ENCODE measurements at places on chromosomes 4 and X.

DNA sequence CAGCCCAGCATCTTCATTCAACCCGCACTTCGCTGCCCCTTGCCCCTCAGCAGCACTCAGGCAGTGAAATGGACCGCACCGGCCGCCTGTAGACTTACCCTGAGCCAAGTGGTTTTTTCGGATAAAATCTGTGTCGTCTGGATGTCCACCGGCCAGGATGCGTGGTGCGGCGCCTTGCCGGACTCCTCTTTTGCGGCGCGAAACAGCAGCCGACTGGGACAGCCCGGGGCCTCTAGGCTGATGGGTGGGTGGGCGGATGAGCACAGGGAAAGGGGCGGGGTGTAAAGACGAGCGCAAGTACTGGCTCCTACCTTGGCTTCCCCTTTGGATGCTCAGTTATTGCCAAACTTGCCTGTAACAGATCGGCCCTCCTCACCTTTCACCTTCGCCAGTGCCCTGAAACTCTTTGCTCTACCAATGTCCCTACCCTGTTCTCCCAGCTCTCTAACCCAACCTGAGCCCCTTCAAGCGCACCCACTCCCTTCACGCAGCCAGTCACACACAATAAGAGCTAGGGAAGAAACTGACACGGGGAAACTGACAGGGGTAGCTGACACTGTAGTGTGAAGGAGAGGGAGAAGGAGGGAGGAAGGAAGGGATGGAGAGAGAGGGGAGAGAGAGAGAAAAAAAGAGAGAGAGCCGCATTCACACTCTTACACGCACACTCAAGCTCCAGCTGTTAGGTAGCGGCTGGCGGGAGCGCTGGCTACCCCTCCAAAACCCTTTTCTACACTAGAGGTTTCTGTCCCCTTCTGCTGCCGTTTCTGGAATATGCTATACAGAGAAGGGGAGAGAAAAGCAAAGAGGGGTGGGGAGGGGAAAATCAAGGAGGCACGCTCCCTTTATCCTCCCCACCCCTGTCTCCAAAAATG, 559 bp downstream of the TRPC5 start:
- no peak for DNase-seq

GRCh38 chrX:153735274-153735673, 10.6 kb downstream of the ABCD1 start:
- DNase-seq = no peak

- DNase-seq = no peak
These were observed 102.9 kb downstream of the LIMCH1 start for GRCh38 chr4:41640906-41641305.

- no peak for DNase-seq
These were observed 17.4 kb downstream of the KLF3 start for GRCh38 chr4:38681281-38681991.

DNA sequence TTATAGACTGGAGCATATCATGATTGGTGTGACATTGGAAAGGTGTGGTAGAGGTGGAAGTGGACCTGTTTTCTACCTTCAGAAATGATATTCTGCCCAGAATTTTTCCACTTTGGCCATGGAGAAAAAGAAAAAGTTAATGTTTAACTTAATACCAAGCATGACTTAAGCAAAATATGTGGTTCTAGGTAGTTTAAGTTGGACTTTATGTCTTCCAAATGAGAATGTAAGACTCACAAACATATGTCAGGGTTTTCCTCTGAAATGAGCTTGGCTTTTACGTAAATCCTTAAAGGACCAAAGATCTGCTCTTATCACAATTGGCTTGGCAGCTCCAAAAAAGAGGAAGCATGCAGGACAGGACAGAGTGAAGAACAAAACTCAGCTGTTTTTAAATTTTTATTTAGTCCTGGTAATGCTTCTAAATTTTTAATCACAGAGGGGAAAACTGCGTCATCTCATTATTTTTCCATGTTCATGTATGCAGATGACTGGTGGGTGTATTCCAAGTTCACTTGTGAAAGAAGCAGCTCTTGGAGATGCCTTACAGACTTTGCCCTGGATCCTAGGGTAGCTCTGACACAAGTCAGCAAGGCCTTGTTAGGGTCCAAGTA, 98.2 kb downstream of the ANK2 start:
- no peak for DNase-seq

- DNase-seq = no peak
These were observed 15.0 kb downstream of the RPS4X start for GRCh38 chrX:72262077-72262476.

DNA sequence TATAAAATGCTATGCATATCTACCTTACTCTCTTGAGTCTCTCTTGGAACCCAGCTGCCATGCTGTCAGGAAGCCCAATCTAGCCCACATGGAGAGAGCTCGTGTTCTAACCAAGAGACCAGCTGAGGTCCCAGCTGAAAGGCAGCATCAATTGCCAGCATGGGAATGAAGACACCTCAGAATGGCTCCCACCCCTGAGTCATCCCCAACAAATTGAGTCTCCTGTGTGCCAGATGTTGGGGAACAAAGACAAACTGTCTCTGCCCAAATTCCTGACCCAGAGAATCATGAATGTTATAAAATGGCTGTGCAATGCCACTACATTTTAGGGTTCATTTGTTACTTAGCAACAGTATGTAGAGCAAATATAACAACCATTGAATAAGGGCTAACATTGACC, 105.2 kb upstream of the STX18 start:
- no peak for DNase-seq

DNA sequence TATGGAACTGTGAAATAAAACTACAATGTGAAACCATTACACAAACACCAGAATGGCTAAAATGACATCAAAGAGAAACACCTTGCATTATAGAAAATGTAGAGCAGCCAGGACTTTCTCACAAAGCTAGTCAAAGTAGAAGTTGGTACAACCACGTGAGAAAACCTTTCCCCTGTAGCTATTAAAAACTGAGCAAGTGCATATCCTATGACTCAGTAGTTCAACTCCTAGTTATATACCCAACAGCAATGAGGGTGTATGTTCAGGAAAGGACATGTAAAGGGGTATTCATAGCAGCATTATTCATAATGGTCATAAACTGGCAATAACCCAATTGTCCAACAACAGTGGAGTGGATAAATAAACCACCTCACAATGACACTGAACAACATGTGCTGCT, 177.5 kb upstream of the NUDT10 start:
- no peak for DNase-seq

DNA sequence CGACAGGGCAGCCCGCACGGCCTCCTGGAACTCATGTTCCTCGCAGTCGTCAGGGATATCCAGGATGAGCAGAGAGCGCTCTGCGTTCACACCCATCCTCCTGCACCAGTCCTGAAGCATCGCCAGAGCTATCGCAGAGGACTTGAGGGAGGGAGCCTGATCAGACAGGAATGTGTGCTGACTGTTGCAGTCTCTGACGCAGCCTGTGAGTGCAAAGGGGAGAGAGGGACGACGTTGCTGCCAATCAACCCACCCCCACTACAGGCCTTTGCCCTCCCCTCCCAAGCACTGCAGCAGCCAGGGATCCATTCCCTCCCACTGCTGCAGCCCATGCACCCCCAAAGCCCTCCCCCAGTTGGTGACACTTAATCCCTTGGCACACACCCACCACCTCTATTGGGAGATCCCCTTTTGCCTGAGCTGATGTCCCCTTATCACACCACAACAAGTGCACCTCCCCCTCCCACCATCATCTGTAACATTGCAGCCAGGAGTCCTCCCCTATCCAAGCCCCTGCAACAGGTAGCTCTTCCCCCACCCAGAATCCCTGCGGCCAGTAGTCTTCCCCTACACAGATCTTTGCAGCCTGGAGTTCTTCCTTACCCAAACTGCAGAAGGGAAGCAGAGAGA, 897 bp downstream of the PNMA6F start:
- DNase-seq = no peak

GRCh38 chr4:48796191-48796926, 16.3 kb upstream of the FRYL start:
- DNase-seq = no peak

DNA sequence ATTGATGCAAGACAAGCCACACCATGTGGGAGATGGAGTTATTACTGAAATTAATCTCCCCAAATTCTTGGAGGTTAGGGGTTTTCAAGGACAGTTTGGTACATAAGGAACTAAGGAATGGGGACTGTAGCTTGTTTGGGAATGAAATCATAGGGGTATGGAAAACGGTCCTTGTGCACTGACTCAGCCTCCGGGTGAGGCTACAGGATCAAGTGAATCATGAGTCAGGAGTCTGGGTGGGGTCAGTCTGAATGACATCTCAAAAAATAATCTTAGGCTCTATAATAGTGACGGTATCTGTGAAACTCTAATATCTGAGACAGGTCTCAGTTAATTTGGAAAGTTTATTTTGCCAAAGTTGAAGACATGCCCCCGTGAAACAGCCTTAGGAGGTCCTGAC, 128.5 kb upstream of the CYSLTR1 start:
- no peak for DNase-seq

GRCh38 chr4:148420397-148420796, 21.8 kb downstream of the NR3C2 start:
- no peak for DNase-seq

- DNase-seq = no peak
These were observed 645.9 kb upstream of the INTU start for GRCh38 chr4:126986828-126987227.

DNA sequence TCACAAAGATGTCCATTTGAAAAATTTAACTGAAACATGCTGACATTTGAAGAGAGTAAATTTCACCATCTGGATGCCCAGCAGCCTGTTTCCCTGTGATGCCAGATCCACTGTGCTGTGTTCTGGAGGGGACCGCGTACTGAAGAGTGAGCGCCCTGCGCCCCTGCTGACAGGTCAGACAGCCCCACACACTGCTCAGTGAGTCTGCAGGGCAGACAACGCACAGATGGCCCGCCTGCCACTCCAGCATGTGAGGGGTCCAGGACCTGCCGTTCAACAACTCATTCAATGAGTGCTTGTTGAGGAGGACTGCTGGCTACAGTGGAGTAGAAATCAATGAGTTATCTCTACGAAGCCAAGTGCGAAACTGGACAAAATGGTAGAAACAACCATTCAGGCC, 49.2 kb downstream of the FGFRL1 start:
- no peak for DNase-seq

GRCh38 chrX:12890467-12890866, 16.0 kb upstream of the TLR8 start:
- DNase-seq = no peak

GRCh38 chr4:10031668-10032590, 10.6 kb upstream of the SLC2A9 start:
- DNase-seq = no peak

GRCh38 chrX:118755633-118756032, 28.2 kb downstream of the IL13RA1 start:
- DNase-seq = no peak

GRCh38 chrX:39805022-39805421, 292.7 kb downstream of the BCOR start:
- no peak for DNase-seq

DNA sequence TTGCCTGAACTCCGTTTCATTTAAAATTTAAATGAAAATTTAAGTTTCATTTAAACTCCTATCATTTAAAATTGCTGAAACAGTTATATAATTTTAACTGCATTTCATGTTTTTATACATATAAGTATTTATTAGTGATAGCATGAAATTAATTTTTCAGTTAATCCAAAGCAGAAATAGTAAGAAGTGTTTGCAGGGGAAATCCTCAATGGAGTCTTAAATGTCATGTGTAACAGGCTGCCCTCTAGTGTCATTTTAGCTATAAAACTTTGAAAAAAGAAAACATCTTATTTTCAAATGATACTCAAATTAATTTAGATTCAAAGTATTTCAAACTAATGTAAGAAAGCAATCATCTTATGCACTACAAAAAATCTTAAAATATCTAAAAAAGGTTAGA, 27.2 kb downstream of the TAPT1 start:
- DNase-seq = no peak

DNA sequence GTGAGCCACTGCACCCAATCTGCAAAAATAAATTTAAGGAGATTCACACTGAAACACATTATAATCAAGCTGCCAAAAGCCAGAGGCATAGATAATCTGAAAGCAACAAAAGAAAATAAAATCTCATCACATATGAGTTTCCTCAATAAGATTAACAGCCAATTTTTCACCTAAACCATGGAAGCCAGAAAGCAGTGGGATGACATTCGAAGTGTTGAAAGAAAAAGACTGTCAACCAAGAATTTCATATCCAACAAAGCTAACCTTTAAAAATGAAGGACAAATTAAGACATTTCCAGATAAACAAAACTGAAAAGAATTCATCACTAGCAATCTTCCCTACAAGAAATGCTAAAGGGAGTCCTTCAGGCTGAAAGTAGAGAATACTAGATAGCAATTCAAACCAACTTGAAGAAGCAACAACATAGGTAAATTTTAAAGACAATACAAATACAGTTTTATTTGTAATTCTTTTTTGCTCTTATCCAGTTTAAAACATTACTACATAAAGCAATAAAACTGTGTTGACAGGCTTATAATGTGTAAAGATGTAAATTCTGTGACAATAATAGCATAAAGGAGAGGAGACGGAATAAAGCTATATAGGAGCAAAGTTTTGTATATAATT, 23.1 kb upstream of the KLHL8 start:
- DNase-seq = no peak

- peak; percentile 33 for DNase-seq
These were observed at the start of gene ARSJ for GRCh38 chr4:113979148-113979904. Gene ARSJ (minus strand): TSS chr4:113979647. CDS start chr4:113978834, 813 bp downstream.

GRCh38 chr4:174928174-174928573, 10.0 kb downstream of the ADAM29 start:
- DNase-seq = no peak

GRCh38 chr4:150431221-150431620, 150.7 kb upstream of the MAB21L2 start:
- no peak for DNase-seq

- peak; percentile 17 for DNase-seq
These were observed 158.1 kb upstream of the MAMLD1 start for GRCh38 chrX:150205011-150205410.

DNA sequence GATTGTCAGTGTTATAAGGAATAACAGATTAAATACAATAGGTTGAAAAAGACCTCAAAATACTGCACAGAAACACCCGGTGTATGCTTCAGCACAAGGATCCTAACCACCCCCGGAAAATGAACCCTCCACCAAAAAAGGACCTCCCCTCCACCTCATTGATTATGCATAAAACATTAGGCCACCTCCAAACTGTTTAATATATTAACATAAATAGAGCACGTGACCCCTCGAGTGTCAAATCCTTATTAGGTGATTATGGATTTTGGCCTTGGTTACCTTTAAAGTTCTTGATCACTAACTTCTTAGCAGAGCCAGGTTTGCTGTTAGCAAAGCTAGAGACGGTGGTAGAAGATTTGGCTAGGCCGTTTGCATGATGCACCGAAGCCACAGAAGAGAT, 958 bp downstream of the CUL4B start:
- no peak for DNase-seq

GRCh38 chr4:151568966-151569365, 160.0 kb downstream of the FHIP1A start:
- no peak for DNase-seq

DNA sequence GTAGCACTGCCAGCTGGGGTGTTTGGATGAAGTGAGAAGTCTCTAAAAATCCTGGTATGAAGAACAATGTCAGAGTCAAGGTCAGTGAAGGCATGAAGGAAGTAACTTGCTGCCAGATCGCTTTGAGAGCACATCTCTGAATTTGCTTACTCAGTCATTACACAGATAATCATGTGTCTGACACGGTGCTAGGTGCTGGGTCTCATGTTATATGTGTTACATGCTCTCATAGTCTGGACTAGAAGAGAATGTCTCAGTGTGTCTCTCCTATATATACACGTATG, 337.9 kb downstream of the ARHGAP10 start:
- DNase-seq = no peak
